Activated CD4-positive, alpha-beta T cell treated with anti-CD3 and anti-CD28 coated beads, Interleukin-2, amount 50 U/mL, for 16 hours (primary cell): ENCODE measurements at places on chromosomes 2 and 18.

- no peak for DNase-seq
Observed at GRCh38 chr18:23719634-23720201, 30.5 kb downstream of the LAMA3 start.

DNA sequence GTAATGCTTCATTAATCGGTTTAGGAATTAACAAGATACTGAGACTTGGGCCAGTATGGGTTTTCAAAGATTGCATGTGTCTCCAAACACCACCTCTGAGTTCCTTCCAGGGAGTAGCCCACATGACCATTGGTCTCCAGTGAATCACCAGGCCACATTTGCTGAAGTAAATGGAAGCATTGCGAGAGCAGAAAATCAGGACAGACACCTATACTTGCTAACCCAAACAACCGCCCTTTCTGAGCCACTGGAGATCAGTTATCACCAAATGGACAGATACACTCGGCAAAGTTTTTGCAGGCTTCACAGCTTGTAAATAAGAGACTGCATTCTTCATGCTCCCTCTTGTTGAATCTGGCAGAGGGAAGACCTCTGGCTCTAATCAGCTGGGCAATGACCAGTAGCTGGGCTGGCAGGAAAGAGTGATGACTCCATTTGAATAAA lies 40.9 kb downstream of the GATA6 start:
- no peak for DNase-seq

GRCh38 chr2:67516362-67516761 lies 119.2 kb downstream of the ETAA1 start:
- DNase-seq: no peak

- DNase-seq: no peak
Observed at GRCh38 chr2:84870306-84870705, 10.6 kb downstream of the TRABD2A start.

GRCh38 chr18:75107196-75107930 lies 101.6 kb downstream of the PTGR3 start:
- no peak for DNase-seq

DNA sequence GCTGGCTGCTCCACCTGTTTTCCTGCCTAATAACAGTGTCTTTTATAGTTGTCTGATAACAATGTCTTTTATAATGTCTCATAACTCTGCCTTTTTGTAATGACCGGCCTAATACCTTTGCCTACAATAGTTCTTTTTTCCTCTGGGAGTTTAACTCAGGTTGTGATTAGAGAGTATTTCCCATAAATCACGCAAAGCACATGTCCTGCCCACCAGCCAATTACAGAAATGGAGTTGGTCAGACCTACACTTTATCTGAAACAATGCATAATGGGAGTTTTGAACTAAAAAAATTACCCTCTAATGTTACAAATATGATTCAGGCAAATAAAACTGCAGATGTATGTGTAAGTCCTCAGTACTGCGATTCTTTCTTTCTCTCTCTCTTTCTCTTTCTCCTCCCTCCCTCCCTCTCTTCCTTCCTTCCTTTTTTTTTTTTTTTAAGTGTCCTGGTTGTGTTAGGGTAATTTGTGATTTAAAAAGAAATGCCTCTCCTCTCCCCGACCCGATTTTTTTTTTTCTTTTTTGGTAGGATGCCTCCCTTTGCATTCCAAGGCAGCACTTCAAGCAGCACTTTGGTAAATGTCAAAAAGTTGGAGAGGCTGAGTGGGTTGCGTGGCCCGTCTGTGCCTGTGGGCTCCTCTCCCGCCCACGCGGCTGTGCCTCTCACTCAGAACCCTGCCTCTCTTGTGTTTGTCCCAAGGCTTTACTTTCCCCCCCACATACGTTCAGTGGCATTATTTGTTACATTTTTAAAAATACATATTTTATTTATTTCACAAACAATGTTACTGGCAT lies 147.3 kb downstream of the AGAP1 start:
- DNase-seq: no peak
